ENCODE measurements at places on chromosomes 6 and 20.

GRCh38 chr6:150261997-150262697, 106.7 kb upstream of the IYD start:
- DNase-seq = no peak

DNA sequence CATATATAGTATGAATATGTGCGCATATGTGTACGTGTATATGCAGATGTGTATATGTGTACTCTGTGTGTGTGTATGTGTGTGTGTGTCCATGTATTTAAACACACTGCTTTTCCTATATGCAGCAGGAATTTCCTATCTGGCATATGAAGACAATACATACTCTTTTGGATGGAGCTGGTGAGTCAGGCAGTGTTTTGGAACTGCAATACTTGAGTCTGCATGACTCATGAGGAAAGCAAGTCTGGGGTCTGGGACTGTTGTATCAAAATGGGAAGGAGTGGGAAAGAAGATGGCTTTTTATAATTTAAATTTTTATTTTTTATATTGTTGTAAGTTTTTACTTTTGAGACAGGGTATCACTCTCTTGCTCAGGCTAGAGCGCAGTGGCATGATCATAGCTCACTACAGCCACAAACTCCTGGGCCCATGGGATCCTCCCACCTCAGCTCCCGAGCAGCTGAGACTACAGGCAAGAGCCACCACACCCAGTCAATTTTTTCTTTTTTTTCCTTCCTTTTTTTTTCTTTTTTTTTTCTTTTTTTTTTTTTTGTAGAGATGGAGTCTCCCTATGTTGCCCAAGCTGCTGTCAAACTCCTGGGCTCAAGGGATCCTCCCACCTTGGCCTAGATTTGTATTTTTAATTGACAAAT, 72.2 kb downstream of the ATXN1 start:
- no peak for DNase-seq

- DNase-seq = no peak
Observed at GRCh38 chr6:14074476-14075094, 43.0 kb upstream of the CD83 start.

- no peak for DNase-seq
Observed at GRCh38 chr20:12207875-12208274, 290.2 kb downstream of the BTBD3 start.

DNA sequence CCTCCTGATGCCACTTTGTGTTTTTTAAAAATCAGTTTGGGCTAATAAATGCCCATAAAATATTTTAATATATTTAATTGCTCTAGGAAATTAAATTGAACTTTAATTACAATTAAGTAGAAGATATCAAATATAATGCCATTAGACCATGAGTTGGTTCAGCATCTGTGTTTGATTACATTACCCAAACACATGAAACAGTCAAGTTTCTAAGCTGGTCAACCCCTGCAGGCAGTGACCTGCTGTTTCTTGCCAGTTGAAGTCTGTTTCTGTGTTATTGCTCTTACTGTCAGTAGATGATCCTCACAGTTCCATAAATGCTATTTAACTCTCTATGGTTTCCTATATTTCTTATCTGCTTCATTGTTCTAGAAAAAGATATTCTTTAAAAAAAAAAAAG, 9.7 kb upstream of the TENT5A start:
- no peak for DNase-seq

GRCh38 chr6:122154912-122155575, 244.4 kb upstream of the HSF2 start:
- no peak for DNase-seq

DNA sequence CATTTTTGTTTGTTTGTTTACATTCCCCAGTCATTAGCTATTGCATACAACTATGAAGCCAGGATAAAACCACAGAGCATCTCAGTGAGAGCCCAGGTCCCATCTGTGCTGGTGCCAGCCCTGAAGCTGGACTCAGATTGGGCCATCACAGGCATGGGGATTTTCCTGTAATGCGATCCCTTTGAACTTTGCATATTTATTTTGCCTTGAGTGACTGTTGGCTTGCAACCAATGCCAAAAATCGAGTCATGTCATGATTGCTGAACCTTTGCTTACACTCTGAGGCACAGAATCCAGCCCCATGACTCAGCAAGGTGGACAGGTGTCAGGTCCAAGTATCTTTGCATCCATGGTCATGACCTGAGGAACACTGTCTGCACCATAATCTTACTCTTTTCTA, 46.2 kb upstream of the GGTLC1 start:
- no peak for DNase-seq

- peak; percentile 30 for DNase-seq
Observed at GRCh38 chr6:38713812-38714211, 1.3 kb upstream of the DNAH8 start.

- DNase-seq = no peak
Observed at GRCh38 chr6:127069659-127070279, 48.7 kb upstream of the RSPO3 start.

DNA sequence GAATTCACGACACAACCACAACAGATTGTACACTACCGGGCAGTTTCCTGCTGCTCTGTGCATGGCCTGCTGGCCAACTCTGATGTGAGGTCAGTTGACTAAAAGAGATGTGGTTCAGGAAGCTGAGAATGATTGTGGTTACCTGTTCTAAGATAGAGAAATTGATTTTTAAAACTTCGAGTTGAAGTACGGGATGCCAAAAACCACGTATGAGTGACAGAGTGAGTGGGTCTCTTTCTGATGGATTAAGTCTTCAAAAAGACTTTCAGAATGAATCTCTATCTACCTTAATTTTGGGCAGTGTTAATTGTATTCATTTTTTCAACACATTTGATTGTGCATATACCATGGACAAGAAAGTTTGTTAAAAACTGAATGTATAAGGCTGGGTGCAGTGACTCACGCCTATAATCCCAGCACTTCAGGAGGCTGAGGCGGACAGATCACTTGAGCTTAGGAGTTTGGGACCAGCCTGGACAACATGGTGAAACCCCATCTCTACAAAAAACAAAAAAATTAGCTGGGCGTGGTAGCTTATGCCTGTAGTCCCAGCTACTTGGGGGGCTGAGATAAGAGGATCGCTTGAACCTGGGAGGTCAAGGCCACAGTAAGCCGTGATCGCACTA, 121.2 kb downstream of the SGK1 start:
- DNase-seq = no peak

DNA sequence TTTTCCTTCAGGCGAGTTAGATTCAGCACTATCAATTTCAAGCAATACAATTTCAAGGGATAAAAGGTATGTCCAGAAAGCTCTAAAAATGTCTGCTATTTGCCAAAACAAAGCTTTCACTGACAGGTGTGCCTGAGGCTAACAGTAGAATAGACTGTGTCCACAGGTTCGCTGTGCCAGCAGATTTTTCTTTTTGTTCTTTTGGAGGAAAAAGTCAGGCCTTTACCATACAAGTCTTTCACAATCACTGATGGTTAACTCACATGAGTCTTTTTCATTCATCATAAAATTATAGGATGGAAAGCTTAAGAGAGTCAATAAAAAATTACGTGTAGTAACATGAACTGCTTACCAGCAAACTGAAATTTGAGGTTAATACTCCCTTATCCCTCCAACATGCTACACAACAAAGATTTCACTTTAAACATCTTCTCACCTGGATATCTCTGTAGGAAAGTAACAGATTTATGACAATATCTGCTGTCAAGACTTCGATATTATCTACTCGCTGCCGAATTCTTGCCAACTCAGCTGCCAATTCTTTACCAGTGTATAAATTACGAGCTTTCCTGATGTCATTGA, 95.4 kb downstream of the MAP3K5 start:
- no peak for DNase-seq

GRCh38 chr6:125220712-125221111, 67.1 kb downstream of the TPD52L1 start:
- DNase-seq = no peak

- no peak for DNase-seq
Observed at GRCh38 chr6:169520104-169520503, 181.7 kb downstream of the WDR27 start.

GRCh38 chr6:13433709-13434121, 53.7 kb downstream of the GFOD1 start:
- no peak for DNase-seq

DNA sequence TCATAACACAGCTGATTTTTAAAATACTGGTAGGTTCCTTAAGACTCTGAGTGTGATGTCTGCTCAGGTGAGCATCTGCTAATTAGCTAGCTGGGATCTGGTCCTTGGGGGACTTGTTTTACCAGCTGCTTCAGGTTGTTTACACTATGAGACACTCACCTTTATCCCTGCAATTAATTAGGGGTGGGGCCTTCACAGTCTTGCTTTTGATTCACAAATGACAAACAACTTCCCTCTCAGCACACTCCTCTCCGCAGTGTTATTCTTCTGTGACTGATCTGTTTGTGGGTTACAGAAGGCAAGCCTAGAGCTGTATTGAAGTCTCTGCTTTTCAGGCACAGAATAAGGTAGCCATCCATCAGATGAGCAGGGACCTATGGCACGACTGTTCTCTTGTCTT, 62.0 kb upstream of the CD83 start:
- no peak for DNase-seq

- DNase-seq = no peak
Observed at GRCh38 chr6:160837146-160837545, 135.1 kb downstream of the PLG start.
